ENCODE measurements at places on chromosomes 3 and 15.
A peak's percentile ranks its signal among the peaks of the same experiment; 100 is the strongest.

DNA sequence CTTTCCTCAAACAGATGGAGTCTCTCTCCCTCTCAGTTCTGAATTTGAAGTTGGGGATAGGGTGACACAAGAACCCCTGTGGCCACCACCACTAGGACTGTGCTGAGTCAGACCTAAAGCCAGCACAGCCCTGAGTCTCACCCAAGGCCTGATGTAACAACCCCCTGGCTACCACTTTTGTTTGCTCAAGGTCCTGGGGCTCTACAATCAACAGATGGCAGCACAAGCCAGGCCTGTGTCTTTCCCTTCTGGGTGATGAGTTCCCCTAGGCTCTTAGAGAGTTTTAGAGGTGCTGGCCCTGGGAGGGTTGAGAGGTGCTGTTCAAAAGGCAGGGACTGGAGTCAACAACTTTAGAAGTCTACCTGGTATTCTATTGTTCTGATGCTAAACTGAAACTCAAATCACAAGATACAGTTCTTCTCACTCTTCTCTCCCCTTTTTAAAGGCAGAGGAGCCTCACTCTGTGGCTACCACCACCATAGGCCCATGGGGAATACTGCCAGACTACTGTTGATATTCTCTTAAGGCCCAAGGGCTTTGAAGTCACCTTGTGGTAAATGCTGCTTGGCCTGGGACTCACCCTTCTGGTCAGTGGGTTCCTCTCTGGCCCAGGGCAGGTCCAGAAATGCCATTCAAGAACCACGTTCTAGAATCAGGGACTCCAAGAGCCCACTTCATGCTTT is 6.5 kb downstream of the OR5K4 start:
- no peak for DNase-seq

GRCh38 chr15:57440799-57441198 is 64.5 kb downstream of the CGNL1 start:
- DNase-seq = no peak

GRCh38 chr3:112672716-112673541 is 32.0 kb upstream of the CCDC80 start:
- no peak for DNase-seq

DNA sequence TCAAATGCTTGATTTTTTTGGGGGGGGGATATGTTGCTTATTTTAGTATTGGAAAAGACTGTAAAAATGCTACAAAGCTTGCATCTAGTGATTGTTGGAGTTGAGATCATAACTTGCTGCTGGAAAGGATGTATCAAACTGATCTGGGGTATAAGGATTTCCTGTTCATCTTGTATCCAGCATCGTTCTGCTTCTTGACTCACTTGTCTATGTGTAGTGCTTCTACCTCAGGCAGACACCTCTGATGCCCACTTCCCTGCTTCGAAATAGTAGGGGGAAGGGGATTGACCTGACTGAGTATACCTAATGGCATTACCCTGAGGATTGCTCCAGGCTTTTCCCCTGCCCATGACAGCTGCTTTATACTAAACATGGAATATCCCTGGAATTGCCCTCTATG is 42.7 kb downstream of the STT3B start:
- DNase-seq = no peak

DNA sequence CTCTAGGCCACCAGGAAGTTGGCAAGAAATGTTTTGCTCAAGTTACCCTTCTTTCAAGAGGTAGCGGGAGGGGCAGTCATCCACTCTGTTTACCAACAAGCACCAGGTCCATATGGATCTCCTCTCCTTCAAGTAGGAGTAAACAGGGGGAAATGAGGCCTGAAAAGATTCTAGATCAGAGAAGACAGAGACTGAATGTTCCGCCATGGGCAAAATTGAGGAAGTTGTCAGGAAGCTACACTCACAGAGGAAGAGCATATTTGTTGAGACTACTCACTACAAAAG is 81.6 kb downstream of the KLF15 start:
- no peak for DNase-seq

DNA sequence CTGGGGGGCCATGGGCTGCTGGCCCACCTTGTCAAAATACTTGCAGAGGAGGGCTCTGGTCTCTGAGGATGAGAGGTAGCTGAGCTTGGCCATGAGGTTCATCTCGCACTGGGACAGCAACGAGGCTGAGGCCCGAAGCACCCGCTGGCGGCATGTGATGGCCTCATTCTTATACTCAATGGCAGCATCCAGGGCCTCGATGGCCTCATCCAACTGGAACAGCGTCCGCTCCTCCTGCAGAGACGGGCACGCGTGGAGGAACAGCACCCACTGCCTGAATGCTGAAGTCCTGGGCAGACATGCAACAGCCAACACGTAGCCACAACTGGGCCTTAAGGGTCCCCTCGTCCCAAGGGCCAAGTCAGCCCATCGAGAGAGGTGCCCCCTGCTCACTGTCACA is 25.0 kb downstream of the KIF7 start:
- DNase-seq = no peak

GRCh38 chr15:51107612-51108011 is 12.9 kb upstream of the TNFAIP8L3 start:
- DNase-seq = no peak

- no peak for DNase-seq
Observed at GRCh38 chr3:23254282-23254681, 51.2 kb downstream of the UBE2E2 start.

DNA sequence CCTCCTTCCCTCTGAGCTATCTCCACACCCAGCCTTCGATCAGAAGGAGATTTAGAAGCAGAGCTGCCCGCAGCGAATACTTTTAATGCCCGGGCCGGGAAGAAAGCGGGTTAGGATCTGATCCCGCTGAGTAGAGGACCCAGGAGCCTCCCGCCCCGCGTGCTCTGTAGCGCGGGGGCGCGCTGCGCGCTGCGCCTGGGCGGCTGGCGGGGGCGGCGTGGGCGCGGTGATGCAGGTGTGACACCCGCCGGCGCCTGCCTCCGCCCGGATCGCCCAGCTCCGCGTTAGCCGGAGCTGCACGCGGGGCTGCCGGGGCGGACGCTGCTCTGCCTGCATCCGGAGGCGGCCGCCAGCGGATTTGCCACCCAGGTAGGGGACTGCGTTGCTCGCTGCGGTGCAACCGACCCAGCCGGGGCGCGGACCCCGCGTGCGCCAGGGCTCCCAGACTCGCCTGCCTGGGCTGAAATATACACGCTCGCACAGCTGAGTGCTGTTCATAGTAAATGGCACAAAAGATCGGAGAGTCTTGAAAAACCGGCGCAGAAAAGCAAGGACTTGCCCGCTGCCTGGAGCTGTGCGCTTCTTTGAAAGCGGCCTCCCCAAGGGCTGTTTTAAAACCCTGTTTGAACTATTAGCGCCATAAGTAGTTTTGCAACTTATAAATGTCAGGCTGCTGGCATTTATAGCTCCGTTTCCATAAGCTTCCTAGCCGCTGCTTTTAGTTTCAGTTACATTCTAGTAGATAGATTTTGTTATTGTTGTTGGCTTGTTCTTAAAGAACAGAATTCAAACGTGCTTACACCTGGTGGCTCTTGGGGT is at the start of gene SV2B:
Gene SV2B, plus strand, starts transcription at position 263 of the 819 bp plus-strand sequence. CDS start 126,007 bp downstream, outside the sequence.
- DNase-seq = peak; percentile 36

- DNase-seq = no peak
Observed at GRCh38 chr15:67809441-67809840, 15.9 kb upstream of the SKOR1 start.

- DNase-seq = no peak
Observed at GRCh38 chr3:11282250-11283138, 10.3 kb downstream of the ATG7 start.

DNA sequence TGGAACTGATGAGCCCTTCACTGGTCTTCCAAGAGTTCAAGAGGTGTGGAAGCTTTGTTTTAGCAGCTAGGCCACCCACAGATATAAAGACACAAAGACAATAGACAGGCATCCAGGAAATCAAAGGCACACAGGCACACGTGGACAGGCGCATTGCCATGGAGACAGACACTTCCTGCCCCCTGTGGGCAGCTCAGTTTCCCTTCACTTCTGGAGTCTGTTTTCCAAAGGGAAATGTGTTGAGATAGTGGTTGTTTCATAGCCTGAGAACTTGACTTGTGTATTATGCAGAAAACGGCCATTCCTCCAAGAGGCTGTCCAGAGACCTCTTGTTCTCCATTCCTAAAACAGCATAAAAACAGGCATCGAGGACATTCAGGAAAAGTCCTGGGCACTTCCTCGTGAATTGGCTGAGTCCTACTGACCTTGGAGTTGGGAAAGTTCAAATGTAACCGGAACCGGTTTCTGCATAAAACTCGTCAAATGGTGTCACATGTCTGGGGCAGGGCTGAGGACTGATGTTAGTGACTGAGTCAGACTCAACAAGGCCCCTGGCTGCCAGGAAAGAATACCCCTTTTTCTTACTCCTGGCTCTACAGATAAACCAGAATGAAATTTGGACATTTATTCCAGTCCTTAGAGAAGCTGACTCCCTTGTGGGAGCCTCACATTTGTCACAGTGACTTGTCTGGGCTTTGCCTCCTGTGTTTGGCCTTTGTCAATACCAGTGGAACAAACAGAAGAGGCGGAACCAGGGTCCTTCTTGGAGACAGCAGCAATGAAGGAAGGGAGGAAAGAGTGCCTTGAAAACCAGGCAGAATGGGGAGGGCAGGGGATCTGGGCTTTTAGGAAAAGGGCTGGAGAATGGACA is 1.3 kb downstream of the ALPK3 start:
- peak; percentile 17 for DNase-seq

- DNase-seq = peak; percentile 75
Observed at GRCh38 chr15:66700802-66701421, 1.1 kb upstream of the SMAD6 start.

Measured in SHP77 treated with DMSO at 0.1 percent for 48 hours (cell line).